ENCODE measurements at places on chromosomes 2 and 18.

DNA sequence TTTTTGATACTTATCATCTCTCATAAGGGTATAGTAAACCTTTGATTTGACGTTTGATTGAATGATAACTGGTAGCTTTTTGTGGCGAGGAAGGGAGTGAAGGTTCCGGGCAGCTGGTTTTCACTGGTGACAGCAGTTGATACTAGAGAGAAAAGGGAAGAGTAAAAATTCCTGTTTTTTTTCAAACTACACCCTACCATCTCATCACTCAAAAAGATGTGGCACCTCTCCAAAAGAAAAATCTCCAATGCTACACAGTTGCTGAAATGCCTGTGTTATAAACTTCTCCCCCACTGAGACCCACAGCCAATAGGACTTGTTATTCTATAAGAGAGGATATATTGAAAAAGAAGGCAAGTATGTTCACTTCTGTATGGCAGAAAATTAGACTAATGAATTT lies 154.0 kb downstream of the MAIP1 start:
- DNase-seq: no peak

GRCh38 chr2:12618576-12618975 lies 98.2 kb upstream of the TRIB2 start:
- no peak for DNase-seq

- no peak for DNase-seq
Observed at GRCh38 chr2:131122496-131122895, 17.4 kb downstream of the PLEKHB2 start.

- no peak for DNase-seq
Observed at GRCh38 chr2:28544036-28544346, 48.1 kb downstream of the PLB1 start.

- DNase-seq: no peak
Observed at GRCh38 chr2:98357849-98358248, 11.6 kb downstream of the CNGA3 start.

GRCh38 chr18:74360852-74361655 lies 45.4 kb downstream of the C18orf63 start:
- no peak for DNase-seq

- no peak for DNase-seq
Observed at GRCh38 chr2:109686921-109687320, 72.8 kb downstream of the SOWAHC start.

DNA sequence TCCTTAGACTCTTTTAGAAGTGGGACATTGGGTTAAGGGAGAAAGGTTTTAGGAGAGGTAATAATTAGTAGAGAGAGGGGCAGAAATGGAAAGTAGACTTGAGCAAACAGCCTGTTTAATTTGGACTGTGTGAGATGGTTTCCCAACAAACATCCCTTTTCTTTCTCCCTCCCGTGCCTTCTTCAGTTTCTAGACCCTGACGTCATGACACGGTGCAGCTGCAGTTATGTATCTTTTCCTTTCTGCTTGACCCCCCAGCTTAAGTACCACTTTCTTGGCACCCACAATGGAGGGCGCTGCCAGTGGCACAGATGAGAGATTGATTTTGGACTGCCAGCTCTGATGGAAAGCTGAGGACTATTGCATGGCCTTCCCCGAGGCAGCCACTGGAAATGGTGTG lies 86.9 kb upstream of the FAM136A start:
- no peak for DNase-seq

- no peak for DNase-seq
Observed at GRCh38 chr18:9259173-9259572, 75.4 kb upstream of the TWSG1 start.

DNA sequence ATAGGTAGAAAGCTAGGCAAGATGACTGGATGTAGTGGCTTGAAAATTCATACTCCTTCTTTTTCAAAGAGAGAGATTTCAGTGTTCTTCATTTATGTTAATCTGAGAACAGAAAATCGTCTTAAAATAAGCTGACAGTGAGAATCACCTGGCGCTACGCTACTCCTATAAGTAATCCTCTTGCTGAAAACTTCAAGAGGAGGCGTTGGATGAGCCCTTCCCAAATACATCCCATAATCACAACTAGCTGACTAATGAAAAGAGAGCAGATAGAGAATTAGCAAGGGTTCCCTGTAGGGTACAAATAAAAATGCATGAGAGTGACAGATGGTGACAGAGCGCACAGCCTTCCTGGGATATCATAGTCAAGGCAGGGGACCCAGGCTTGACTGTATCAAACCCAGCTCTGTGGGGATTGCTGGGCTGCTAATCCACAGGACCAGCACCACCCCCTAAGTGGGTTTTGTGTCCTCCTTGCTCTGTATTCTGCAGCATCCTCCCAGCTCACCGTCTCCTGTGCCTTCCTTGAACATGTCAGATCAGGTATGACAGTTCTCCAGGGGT lies 280.2 kb downstream of the SP3 start:
- DNase-seq: no peak

DNA sequence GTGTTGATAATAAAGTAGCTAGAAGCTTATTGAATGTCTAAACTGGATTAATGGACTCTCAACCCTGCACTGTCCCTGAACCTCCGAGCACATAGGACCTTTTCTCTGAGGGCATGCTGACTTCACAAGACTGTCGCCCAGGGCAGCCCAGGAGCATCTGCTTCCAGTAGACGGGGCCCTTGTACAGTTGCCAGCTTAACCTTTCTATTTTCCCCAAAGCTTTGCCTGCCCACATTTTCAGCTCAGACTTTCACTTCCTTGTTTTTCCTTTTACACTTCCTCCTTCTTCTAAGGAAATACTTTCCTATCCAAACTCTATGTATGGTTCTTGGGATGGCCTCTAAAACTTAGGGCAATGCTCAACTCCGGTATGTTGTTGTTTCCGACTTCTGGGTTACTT lies 1.3 kb downstream of the VWA3B start:
- DNase-seq: no peak

DNA sequence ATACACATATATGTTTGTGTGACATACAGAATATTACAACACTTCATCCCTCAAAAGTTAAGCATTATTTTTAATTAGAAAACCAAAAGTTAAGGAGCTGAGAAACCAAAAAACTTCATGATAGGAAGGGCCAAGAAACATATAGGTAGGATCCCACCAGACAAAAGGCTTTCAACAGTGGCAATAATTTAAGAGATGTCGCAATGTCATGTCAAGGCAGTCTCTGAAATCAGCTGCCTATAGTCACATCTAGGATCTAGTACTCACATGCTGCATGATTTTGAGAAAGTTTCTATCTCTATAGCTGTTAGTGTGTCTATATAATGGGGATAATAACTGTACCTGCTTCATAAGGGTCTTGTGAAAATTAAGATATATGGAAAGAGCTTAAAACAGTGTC lies 72.7 kb downstream of the SPIRE1 start:
- DNase-seq: no peak

- no peak for DNase-seq
Observed at GRCh38 chr2:57333221-57333620, 713.4 kb upstream of the VRK2 start.

DNA sequence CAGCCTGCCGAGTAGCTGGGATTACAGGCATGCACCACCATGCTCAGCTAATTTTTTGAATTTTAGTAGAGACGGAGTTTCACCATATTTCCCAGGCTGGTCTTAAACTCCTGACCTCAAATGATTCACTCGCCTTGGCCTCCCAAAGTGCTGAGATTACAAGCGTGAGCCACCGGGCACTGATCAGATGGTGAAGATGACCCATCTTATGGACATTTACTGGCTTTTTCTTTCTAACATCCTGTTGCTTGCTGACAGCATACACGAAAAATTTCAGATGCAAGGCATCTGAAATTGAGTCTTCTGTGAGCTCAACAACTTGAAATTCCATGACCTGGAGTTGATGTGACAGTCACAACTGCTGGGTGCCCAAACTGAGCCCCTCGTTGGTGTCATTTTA lies 859.5 kb upstream of the CNTNAP5 start:
- no peak for DNase-seq

DNA sequence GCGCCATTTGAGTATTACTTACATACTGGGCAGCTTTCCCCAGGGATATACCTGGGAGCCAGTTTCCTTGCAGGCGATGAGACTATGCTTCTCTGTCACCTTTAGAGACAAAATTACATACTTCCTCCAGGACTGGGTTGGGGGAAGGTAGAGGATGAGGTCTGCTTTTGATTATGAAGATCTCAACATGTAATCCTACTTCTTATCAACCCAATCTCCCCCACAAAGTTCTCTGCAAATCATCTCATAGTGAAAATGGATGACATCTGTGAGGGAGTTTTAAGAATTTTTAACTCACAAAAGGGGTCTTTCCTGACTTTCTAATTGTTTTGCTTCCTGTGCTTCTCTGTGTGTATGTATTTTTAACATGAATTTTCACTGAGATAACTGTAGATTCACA lies 81.9 kb downstream of the TMEM131 start:
- DNase-seq: no peak

DNA sequence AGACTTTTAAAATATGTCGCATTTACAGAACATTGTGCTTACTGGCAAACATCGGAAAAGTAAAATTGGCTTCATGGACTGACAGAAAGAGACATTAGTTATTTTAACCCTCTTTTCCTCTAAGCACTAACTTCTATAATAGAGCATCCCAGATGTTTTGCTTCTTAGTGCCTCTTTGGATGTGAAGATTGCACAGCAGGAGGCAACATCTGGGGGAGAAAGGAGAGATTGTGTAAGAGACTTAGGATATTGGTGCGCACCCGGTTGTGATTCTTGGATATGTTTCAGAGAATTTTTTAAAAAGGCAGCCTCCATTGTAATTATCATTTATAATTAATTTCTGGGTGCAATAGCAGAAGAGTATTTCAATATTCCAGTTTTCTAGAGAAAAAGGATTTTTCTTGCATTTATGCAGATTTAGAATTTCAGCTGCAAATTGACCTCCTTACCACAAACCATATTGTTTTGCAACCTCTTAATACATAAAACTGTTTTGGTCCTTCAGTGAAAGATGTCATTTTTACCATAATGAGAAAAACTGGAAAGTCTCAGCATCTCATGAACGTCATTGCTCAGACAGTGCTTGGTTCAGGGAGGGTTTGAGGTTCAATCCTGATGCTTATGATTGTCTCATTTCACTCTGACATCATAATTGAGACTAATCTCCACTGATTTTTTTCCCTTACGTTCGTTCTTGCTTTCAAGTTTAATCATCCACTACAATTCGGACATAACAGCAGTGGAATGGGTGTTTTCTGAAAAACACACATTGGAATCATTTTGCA lies 404.3 kb downstream of the ZNF521 start:
- DNase-seq: no peak

GRCh38 chr18:46387441-46388131 lies 269.4 kb downstream of the LOXHD1 start:
- no peak for DNase-seq

DNA sequence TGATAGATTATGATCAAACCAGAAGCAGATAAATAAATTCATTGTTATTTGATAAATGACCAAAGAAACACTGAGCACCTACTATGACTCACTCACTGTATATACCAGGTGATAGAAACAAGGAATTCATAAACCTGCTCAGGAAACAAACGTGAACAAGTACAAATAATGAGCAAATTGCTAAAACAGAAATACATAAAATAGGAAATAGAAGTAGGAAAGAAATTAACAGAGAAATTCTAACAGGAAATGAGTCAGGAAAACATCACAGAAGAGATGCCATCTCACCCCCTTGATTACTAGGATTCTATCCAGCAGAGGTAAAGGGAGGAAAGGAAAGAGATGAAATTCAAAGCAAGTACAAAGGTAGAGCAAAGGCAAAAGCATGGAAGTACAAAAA lies 31.3 kb downstream of the EXOC6B start:
- DNase-seq: no peak

DNA sequence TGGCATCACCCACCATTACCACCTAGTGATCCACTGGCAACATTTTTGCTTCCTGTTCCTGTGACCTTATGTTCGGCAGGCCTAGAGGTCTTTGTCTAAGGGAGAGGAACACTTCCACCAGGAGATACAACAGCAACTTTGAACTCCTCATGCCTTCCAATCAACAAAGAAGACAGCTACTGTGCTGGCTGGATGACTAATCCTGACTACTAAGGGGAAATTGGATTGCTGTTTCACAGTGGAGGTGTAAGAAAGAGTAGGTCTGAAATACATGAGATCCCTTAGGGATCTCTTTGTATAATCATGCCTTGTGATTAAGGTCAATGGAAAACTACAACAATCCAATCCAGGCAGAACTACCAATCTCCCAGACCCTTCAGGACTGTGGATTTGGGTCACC lies 45.2 kb downstream of the EIF2AK3 start:
- DNase-seq: no peak

DNA sequence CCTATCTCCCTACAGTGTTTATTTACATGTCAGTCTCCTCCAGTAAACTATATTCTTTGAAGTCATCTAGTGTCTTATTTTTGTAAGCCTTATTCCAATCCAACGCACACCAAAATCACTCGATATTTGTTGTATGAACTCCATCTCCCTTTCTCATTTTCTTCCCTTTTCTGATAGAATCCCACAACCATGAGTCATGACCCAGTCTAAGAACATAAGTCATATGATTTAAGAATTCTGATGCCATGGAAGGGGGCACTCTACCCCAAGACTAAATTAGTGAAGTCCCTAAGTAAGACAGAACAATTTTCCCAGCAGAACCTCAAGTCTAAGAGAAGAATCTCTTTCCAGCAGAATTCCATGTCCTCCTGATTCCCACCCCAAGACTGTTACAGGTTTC lies 5.4 kb downstream of the CHMP3 start:
- no peak for DNase-seq

DNA sequence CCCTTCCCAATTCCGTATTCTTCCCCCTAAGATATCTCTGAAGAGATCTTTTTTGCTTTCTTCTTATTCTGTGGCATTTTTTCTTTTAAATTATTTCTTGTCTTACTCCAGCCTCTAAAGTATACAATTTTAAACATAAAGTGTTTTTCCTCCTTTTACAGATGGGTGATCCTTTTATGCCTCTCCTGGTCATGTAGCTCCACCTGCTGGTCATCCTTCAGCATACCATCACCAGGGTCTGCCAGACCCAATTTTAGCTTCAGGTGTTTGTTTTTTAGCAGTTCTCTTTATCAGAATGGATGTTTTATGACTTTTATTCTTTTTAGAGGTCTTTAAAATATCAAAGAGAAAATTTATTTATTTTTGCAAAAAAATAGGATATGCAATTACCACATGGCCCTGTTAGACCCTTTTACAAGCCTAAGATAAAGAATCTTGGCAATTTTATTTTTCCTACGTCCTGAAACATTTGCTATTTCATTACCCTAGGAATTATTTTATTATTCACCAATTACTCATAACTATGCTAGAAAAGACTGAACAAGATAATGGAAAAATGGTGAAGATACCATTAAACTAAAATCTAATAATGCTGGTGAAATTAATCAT lies 55.5 kb downstream of the PIGN start:
- DNase-seq: peak; percentile 28

GRCh38 chr2:199455545-199456382 lies 2.0 kb downstream of the SATB2 start:
- no peak for DNase-seq

All from AG09309 (cell line).